ENCODE measurements at places on chromosomes 12 and 14. TPM values are rescaled to one million over a fixed set of nuclear protein-coding genes. Genes with fewer than 3 reads are reported as not detected.
A peak's percentile ranks its signal among the peaks of the same experiment; 100 is the strongest.

The HCAR1 gene
- 0.28 TPM for total RNA-seq

The WNT1 gene
- total RNA-seq, result 0.33 TPM

The CCDC197 gene
- total RNA-seq, result not detected

The GLS2 gene
- 1.3 TPM for total RNA-seq

- H3K4me1 ChIP-seq, result peaks cover 71% of the 10 kb centered on the region
- H3K4me3 ChIP-seq, result peak overlapping the region; percentile 73
- H3K27ac ChIP-seq, result peak overlapping the region; percentile 81
- no peak for DNase-seq
- H3K27me3 ChIP-seq, result no peaks in the 10 kb centered on the region
- peaks cover 71% of the 10 kb centered on the region for H3K36me3 ChIP-seq
Measured at GRCh38 chr14:65098586-65098985, 3.7 kb downstream of the MAX start.

DNA sequence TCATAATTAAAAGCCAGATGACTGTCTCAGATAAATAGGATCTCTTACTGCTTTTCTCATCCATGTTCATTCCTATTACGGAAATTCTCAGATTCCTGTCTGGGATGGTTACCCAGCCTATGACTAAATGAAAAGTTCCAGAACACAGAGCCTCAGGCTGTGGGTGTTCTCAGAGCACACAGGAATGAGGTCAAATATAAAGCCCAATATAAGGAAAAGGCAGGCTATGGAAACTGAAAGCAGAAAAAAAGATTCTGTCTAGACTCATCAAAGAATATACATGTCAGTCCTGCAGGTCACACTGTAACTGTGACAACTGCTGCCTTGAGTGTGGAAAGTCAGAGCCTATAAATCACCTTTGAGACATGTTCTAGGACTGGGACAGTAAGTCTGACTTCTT is 64.3 kb downstream of the DCAF5 start:
- H3K4me3 ChIP-seq, result no peak overlapping the region
- H3K4me1 ChIP-seq, result peaks cover 7% of the 10 kb centered on the region
- DNase-seq, result no peak
- H3K27me3 ChIP-seq, result no peaks in the 10 kb centered on the region

GRCh38 chr14:24463017-24463883 is 20.7 kb upstream of the SDR39U1 start:
- H3K36me3 ChIP-seq, result peaks cover 3% of the 10 kb centered on the region
- peaks cover 12% of the 10 kb centered on the region for H3K4me1 ChIP-seq
- H3K27ac ChIP-seq, result no peak overlapping the region
- no peak overlapping the region for H3K4me3 ChIP-seq
- no peak for DNase-seq

DNA sequence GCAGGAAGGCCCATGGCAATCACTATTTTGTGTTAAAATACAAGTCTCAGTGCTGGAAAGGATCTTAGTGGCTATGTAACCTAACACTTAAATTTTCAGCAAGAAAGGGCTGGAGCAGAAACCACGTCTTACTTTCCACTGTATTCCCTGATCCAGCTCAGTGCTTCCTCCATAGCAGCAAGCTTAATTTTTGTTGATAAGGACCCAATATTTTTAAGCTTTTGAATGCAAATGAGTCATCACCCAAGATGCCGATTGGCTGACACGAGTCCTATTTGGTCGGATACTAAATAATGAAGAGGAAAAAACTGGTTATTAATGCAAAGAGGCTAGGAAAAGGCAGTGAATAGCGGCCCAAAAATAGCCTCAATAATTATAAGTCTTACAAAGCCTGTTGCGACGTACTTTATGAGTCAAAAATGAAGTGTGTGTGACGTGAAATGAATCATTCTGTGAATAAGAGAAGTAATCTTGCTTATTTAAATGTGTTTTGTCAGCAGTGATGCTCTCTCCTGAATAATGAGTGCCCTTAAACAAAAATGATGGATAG is 46.9 kb upstream of the IGF1 start:
- DNase-seq, result no peak
- H3K27me3 ChIP-seq, result peaks cover 1% of the 10 kb centered on the region
- H3K4me3 ChIP-seq, result no peak overlapping the region
- no peaks in the 10 kb centered on the region for H3K36me3 ChIP-seq
- no peaks in the 10 kb centered on the region for H3K4me1 ChIP-seq

The GPD1 gene
- 0.40 TPM for total RNA-seq

The CMTM5 gene
- total RNA-seq, result not detected

DNA sequence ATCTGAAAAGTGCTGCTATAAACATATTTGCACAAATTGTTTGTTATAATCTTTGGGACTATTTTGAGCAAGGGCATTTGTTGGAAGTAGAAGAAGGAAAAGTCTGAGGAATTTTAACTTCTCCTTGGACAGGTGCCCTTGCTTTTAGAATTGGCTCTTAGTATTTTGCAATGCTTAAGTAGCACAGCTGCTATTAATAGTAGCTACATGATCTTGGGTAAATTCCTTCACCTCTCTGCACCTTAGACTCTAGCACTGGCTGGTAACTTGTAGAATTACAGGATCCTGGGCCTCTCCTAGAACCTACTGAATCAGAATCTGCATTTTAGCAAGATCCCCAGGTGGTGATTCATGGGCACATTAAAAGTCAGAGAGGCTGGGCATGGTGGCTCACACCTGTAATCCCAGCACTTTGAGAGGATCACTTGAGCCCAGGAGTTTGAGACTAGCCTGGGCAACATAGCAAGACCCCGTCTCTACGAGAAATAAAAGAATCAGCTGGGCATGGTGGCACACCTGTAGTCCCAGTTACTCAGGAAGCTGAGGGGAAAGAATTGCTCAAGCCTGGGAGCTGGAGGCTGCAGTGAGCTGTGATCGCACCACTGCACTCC is 10.8 kb upstream of the TMEM120B start:
- DNase-seq, result no peak
- no peak overlapping the region for H3K4me3 ChIP-seq
- peaks cover 11% of the 10 kb centered on the region for H3K27me3 ChIP-seq
- no peak overlapping the region for H3K27ac ChIP-seq
- H3K36me3 ChIP-seq, result no peaks in the 10 kb centered on the region

The DHH gene
- total RNA-seq, result 0.08 TPM

- peaks cover 3% of the 10 kb centered on the region for H3K36me3 ChIP-seq
- no peak overlapping the region for H3K27ac ChIP-seq
- no peak for DNase-seq
Measured at GRCh38 chr14:31657917-31658316, 96.7 kb downstream of the NUBPL start.

The ERO1A gene
- total RNA-seq, result 256 TPM

The PRB3 gene
- not detected for total RNA-seq

The TMEM229B gene
- total RNA-seq, result 13.3 TPM

The ACOT4 gene
- 0.83 TPM for total RNA-seq

- H3K4me1 ChIP-seq, result peaks cover 38% of the 10 kb centered on the region
- H3K36me3 ChIP-seq, result no peaks in the 10 kb centered on the region
- DNase-seq, result peak; percentile 31
- no peaks in the 10 kb centered on the region for H3K27me3 ChIP-seq
- H3K27ac ChIP-seq, result peak overlapping the region; percentile 92
Measured at GRCh38 chr14:92105893-92106142, 564 bp downstream of the ATXN3 start.

DNA sequence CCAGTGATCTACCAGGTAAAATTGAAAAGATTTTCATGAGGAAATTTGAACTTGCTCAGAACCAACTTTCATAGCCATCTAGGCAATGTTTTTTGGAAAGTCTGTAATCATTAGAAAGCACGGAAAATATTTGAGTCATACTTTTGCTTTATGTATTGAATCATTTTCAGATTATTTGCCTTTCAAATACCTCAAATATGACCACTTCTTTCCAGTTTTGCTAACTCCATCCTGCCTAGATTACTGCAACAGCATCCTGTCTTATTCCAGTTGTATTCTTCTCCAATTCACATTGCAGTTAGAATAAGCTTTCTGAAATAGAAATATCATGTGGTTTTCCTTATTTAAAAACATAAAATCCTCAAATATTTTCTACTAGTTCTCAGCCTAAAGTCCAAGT is 239.8 kb upstream of the FAR2 start:
- DNase-seq, result no peak
- H3K27me3 ChIP-seq, result no peaks in the 10 kb centered on the region
- H3K27ac ChIP-seq, result no peak overlapping the region
- no peaks in the 10 kb centered on the region for H3K4me1 ChIP-seq

GRCh38 chr12:124563401-124563800 is 4.0 kb downstream of the NCOR2 start:
- DNase-seq, result no peak
- no peaks in the 10 kb centered on the region for H3K27me3 ChIP-seq
- H3K4me1 ChIP-seq, result peaks cover 12% of the 10 kb centered on the region
- H3K27ac ChIP-seq, result no peak overlapping the region
- no peak overlapping the region for H3K4me3 ChIP-seq
- no peaks in the 10 kb centered on the region for H3K36me3 ChIP-seq

The KRT73 gene
- total RNA-seq, result not detected

The ADCY4 gene
- total RNA-seq, result 5.9 TPM

GRCh38 chr14:23910101-23910875 is 43.3 kb upstream of the DHRS4 start:
- DNase-seq, result no peak
- peaks cover 20% of the 10 kb centered on the region for H3K27me3 ChIP-seq
- H3K4me1 ChIP-seq, result no peaks in the 10 kb centered on the region
- no peak overlapping the region for H3K27ac ChIP-seq
- no peaks in the 10 kb centered on the region for H3K36me3 ChIP-seq
- no peak overlapping the region for H3K4me3 ChIP-seq

- H3K4me3 ChIP-seq, result no peak overlapping the region
- H3K36me3 ChIP-seq, result no peaks in the 10 kb centered on the region
- no peak for DNase-seq
- no peaks in the 10 kb centered on the region for H3K4me1 ChIP-seq
Measured at GRCh38 chr14:66288511-66288910, 197.7 kb upstream of the CCDC196 start.

DNA sequence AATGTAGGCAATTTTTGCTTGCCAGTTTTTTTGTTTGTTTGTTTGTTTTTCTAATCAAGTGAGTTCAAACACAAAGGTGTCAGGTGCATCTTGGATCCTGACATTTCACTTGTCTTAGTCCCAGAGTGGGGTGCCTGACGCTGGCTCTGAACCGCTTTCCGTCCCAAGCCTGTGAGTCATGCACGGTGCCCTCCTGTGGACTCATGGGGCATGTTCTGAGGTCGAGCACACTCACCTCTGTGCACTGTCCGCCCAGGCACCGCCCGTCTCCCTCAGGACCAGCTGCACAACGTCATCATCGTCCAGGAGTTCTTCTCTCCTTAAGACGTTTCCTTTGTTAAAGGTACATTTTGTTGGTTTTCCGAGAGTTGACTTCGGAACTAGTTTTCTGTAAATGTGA is 98.2 kb downstream of the GLT1D1 start:
- no peak overlapping the region for H3K4me3 ChIP-seq
- H3K27ac ChIP-seq, result no peak overlapping the region
- DNase-seq, result no peak

DNA sequence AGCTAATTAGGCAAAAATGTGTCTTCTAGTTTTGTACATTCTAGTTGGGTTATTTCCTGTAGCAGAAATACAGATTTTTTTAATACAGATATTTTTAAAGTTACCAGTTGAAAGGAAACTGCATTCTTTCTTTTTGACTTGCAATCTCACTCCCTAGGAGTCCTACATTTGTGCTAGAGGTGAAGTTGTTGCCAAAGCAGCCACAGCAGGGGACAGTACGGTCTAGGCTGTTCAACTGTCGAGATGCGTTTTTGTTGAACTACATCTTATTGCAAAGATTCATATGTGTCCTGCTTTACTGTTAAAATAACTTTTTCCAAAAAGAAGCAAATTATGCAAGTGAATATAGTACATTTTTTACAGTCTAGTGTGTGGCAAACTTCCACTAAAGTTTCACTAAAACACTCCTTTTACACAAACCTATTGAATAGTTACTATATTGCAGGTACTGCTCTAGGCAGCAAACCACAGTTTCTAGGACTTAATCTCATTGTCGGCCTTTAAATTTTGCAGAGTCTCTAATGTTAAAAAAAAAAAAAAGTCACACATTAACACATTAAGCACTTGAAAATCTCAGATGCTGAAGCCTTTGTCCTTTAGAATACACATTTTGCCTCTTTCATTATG is 30.2 kb upstream of the SRGAP1 start:
- peak overlapping the region; percentile 55 for H3K27ac ChIP-seq
- peaks cover 10% of the 10 kb centered on the region for H3K4me1 ChIP-seq
- no peaks in the 10 kb centered on the region for H3K36me3 ChIP-seq
- no peak for DNase-seq
- H3K4me3 ChIP-seq, result no peak overlapping the region

The CLIP1 gene
- total RNA-seq, result 73.4 TPM

GRCh38 chr12:119685375-119685774 is 17.4 kb downstream of the PRKAB1 start:
- H3K4me3 ChIP-seq, result no peak overlapping the region
- no peak for DNase-seq
- no peak overlapping the region for H3K27ac ChIP-seq
- peaks cover 19% of the 10 kb centered on the region for H3K4me1 ChIP-seq
- H3K36me3 ChIP-seq, result peaks cover 73% of the 10 kb centered on the region
- no peaks in the 10 kb centered on the region for H3K27me3 ChIP-seq

GRCh38 chr12:93976024-93976423 is 172.4 kb upstream of the PLXNC1 start:
- no peak overlapping the region for H3K4me3 ChIP-seq
- DNase-seq, result no peak
- H3K27me3 ChIP-seq, result peaks cover 5% of the 10 kb centered on the region
- no peaks in the 10 kb centered on the region for H3K36me3 ChIP-seq

- H3K36me3 ChIP-seq, result no peaks in the 10 kb centered on the region
- no peaks in the 10 kb centered on the region for H3K27me3 ChIP-seq
- H3K27ac ChIP-seq, result peak overlapping the region; percentile 49
- peak; percentile 41 for DNase-seq
Measured at GRCh38 chr12:6430124-6430989, 14.4 kb upstream of the CD27 start.

DNA sequence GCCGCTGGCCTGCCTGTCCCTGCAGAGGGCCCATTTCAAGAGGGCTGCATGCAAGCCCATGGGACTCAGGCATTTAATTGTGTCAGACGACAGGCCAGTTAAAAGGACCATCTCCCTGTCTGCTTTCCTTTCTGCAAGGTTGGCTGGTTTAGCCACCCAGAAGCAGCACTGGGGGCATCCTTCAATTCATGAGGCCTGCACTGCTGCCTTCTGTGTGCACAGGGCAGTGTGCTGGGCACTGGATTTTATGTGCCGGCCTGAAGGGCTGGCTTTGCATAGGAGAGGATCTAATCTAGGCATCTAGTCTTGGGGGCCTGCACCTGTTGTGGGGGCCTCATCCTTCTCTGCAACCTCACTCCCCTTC is 114.1 kb upstream of the FKBP4 start:
- no peaks in the 10 kb centered on the region for H3K27me3 ChIP-seq
- H3K27ac ChIP-seq, result no peak overlapping the region
- H3K4me3 ChIP-seq, result no peak overlapping the region

- H3K27ac ChIP-seq, result no peak overlapping the region
- no peaks in the 10 kb centered on the region for H3K4me1 ChIP-seq
- no peaks in the 10 kb centered on the region for H3K27me3 ChIP-seq
- H3K4me3 ChIP-seq, result no peak overlapping the region
Measured at GRCh38 chr12:128055567-128055966, 211.4 kb upstream of the TMEM132C start.

The SYT1 gene
- not detected for total RNA-seq

GRCh38 chr14:104191409-104191997 is 53.1 kb downstream of the KIF26A start:
- H3K4me3 ChIP-seq, result no peak overlapping the region
- no peaks in the 10 kb centered on the region for H3K27me3 ChIP-seq
- H3K4me1 ChIP-seq, result peaks cover 3% of the 10 kb centered on the region

The VAMP1 gene
- 45.1 TPM for total RNA-seq

- peaks cover 35% of the 10 kb centered on the region for H3K27me3 ChIP-seq
- no peak for DNase-seq
- H3K27ac ChIP-seq, result no peak overlapping the region
- no peak overlapping the region for H3K4me3 ChIP-seq
- peaks cover 4% of the 10 kb centered on the region for H3K4me1 ChIP-seq
Measured at GRCh38 chr14:104657101-104657524, 32.3 kb upstream of the INF2 start.
